ENCODE measurements at places on chromosomes 2 and 18.

- no peak for DNase-seq
Measured at GRCh38 chr18:49846718-49847470, 33.6 kb upstream of the ACAA2 start.

- no peak for DNase-seq
Measured at GRCh38 chr18:75083131-75083530, 125.8 kb downstream of the PTGR3 start.

DNA sequence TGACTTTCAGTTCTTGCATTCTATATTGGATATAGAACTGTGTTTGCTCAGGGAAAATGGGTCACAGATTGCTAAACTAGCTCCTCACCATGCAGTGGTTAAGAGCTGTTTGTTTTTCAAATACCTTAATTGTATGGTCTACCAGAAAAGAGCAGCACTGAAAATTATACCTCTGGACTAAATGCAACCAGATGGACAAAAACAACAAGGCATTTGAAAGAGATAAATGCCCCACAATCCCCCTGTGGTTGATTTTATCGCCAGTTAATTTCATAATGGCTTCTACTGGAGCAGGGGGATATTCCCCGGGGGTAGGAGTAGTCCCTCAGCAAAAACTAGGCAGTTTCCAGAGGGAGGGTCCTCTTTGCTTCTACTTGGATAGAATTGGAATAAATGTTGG lies 267.9 kb upstream of the TNP1 start:
- DNase-seq, result no peak

GRCh38 chr2:220646424-220646823 lies 925.7 kb downstream of the EPHA4 start:
- no peak for DNase-seq

DNA sequence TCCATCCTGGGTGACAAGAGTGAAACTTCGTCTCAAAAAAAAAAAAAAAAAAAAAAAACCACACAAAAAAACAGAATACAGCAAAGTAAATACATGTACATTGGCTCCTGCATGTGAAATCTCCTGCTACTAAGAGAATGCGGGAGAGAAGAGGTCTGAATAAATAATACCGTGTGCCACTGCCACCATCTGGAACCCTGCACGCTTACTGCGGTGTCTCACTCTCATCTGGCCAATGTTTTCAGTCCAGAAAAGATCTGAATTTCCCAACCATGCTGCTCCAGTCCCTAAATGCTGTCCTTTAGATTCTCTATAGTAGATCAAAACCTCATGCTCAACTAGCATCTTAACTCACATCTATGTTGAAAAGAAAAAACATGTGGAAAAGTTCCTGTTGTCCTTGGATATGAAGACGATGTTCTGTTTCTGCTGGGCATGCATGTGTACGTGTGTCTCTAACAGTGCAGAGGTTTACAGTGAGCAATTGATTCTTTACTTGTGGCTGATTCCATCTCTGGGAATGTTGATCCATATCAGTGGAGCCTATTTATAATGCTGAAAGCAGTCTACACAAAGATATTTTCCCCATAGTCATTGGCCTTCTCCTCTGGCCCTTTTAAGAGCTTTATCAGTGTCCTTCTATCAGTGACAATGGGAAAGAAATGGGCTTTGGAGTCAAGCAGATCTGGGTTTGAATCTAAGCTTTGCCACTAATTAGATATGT lies 11.9 kb downstream of the STON1 start:
- no peak for DNase-seq

- DNase-seq, result no peak
Measured at GRCh38 chr18:60541661-60542060, 169.1 kb upstream of the MC4R start.

DNA sequence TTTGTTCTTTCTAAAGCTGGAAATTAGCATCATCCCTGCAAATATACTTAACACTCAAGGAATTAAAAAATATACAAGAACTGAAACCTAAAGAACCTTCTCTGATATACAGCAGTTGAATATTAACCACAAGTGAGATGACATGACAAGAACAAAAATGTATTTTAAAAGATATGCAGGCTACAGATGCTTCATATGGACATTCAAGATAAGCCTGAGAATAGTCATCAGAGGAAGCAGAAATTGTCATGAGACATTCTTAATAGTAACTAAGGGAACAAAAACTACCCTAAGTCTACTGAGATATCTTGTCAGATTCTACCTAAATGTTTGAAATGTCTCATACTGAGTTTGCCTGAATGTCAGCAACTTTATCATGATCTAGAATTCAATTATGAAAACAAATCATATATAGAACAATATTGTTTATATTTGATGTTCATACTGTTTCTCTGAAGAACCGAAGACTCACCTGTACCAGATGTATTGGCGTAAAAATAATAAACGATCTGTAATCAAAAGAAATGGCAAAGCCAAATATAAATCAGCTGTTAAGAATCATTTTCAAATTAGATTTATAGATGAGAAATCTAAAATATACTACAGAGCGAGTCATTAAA lies 4.7 kb downstream of the NBAS start:
- peak; percentile 71 for DNase-seq

- DNase-seq, result no peak
Measured at GRCh38 chr2:19833978-19834377, 67.8 kb downstream of the TTC32 start.

- DNase-seq, result no peak
Measured at GRCh38 chr2:206616151-206616550, 26.1 kb upstream of the FAM237A start.

DNA sequence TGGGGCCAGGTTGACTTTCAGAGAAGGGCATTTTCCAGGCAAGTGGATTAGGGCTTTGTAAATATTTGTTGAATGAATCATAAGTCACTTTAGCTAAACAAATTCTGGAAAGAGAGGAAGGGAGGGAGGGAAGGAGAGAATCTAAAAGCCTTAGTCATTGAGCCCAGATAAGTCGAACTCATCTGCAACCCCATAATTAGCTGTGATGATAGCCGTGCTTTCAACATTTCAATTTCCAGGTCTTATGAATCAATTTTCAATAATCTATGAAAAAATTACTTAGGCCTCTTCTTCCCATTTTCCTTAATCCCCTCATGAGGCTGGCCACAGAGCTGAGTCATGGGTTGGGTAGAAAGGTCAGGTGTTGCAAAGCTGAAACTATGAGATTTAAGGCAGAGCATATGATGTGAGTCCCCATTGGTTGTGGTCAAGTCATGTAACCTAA lies 111.9 kb upstream of the MAPRE2 start:
- DNase-seq, result no peak

- DNase-seq, result no peak
Measured at GRCh38 chr2:12700989-12701388, 15.7 kb upstream of the TRIB2 start.

GRCh38 chr18:25587545-25587944 lies 235.6 kb upstream of the ZNF521 start:
- DNase-seq, result no peak

DNA sequence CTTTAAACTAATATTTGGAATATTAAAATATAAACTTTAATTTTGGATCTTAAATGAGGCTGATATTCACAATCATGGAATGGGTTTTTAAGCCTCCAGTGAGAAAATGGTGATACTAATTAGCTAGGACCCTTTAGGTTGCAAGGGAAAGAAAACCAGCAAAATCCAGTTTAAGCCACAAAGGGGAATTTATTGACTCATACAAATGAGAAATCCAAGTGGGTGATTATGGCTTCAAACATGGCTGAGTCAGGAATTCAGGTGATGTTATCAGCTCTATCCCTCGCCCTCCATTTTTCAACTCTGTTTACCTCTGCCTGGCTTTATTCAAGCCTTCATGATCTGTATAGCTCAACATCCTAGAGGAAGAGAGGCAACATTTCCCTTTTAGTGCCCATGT lies 75.3 kb upstream of the DLX2 start:
- no peak for DNase-seq

DNA sequence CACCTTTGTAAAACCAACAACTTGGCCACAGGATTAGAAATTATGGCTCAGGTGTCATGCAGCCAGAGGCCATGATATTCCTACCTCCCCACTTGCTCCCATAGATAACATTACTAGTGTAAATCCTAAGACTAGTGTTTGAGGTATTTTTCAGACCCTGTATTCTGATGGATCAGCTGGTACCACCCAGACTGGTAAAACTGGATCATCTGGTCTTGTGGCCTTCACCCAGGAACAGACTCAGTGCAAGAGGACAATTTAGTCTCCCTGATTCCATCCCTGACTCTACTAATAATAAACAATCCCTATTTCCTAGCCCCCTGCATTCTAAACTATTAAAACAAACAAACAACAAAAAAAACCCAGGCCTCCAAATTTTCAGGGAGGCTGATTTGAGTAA lies 121.0 kb downstream of the ALPK2 start:
- no peak for DNase-seq

DNA sequence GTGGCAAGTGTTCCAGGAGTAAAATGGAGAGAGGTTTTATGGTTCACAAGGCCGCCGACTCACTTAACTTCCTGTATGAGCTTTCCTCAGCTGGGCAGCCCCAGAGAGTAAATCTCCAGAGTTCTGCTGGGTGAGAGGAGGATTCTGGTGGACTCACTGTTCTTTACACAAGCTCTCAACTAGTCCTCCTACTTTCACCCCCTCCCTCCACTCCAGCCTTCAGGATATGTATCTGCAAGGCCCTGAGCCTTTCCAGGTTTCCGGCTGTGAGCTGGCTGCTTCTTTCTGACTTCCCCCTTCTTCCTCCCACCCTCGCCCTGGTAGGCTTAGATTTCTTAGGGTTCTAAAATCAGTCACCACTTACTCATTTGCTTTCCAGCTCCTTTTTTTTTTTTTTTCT lies 34.0 kb downstream of the EML6 start:
- DNase-seq, result peak; percentile 29

DNA sequence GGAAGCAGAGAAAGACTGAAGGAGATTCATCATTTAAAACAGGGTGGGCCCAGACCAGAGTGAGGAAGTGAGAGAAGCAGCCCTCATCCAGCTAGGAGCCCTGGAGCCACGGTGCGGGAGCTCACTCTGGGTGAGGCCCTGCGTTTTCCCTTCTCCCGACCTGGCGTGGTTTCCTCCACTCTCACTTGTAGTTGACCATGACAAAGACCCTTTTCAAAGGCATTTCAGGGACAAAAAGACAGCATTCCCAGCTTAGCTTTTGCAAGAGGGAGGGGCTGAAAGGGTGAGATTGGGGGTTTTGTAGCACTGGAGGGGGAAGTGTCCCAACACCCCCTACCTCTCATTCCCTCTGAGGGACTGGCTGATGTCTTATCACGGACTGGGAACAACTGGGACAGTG lies 56.6 kb downstream of the TRPM8 start:
- DNase-seq, result no peak

DNA sequence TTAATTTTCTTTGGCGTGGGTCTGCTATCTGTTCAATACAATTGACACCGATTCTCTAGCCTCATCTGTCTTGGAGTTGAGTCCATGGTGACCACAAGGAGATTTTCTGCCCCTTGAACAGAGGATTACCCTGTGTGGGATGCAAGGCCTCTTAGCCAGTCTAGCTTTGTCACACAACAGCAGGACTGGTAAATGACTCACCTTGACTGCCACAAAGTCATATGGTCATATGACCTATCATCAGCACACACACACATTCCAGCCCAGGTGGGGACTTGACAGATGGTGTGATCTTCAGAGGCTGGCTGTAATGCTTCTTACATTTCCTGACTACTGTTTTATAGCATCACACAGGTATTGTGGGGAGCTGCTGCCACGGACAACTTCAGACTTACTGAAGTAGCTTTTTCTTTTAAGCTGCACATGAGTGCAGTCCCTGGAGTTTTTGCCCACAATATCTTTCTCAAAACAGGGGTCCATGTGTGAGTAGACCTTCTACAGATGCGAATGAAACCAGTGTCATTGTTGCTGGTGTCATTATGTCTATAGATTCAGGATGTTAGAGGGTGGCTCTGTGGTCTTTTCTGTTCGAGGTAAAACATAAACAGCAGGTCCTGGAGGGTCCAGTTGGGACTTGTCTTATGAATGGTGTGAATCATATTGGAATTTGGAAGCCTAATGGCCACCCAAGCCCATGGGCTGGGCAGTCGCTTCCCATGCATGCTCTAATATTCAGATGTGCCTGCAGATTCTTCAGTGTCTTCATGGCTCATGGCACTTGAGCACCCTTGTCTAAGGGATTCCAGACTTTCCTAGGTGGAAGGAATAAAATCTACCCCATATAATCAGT lies 18.6 kb upstream of the ACOXL start:
- DNase-seq, result no peak

- DNase-seq, result no peak
Measured at GRCh38 chr2:137967042-137967441, 2.8 kb downstream of the HNMT start.

- DNase-seq, result no peak
Measured at GRCh38 chr2:98489971-98490962, 45.6 kb downstream of the INPP4A start.

DNA sequence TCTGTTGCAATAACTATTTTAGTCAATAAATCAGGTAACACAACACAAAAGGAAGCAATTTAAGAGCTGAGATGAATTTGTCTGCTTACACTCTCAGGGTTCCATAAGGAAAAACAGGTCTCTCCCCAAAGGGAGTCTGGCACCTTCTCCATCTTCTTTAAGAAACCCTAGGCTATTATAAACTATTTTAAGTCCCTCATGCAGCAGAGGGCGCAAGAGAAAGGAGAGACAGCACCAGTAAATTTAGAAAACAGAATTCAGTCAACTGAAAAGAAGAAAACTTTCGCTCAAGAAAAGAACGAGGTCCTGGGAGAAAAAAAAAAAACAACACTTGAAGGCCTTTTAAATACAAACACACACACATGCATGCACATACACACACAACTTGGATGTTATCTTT lies 19.1 kb downstream of the SULT1C4 start:
- DNase-seq, result no peak

DNA sequence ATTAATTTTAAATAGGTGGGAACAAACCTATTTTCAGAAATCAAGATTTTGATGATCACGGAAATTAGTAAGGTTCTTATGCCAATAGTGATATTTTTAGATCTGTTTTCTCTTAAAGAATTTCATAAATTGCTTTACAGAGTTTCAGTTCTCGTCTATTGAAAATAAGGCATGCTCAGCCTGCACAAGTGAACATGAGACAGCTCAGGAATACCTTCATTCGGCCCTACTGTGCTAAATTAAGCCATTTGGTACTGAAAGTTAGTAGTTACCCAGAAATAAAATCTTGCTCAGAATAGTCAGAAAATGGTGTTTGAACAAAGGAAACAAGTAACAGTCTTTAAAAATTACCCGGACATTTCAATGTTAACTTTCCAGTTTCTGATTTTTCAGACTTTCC lies 60.4 kb downstream of the DLGAP1 start:
- DNase-seq, result no peak

- DNase-seq, result peak; percentile 17
Measured at GRCh38 chr2:58834404-58834803, 593.3 kb upstream of the FANCL start.

DNA sequence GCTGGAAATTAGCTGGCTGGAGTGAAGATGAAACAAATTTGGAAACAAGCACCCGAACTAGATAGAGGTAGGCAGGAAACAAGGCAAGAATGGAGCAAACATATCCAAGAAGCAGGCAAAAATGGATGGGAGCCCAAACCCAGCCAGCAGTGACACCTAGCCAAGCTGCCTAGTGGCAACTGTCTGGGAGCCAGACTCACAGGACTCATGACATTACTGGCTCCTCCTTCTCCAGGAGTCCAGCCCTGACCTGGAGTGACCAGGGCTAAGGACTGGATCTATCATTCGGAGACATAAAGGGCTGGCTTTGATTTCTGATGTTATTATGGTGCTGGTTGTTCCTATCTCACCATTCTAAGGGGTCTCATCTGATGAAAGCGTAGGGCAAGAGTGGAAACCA lies 21.3 kb upstream of the ALK start:
- no peak for DNase-seq

Data from CMK (cell line).